ENCODE measurements at places on chromosomes 7 and 10.
A peak's percentile ranks its signal among the peaks of the same experiment; 100 is the strongest.

- no peak for DNase-seq
Measured at GRCh38 chr10:124725171-124725631, 19.0 kb downstream of the FAM53B start.

DNA sequence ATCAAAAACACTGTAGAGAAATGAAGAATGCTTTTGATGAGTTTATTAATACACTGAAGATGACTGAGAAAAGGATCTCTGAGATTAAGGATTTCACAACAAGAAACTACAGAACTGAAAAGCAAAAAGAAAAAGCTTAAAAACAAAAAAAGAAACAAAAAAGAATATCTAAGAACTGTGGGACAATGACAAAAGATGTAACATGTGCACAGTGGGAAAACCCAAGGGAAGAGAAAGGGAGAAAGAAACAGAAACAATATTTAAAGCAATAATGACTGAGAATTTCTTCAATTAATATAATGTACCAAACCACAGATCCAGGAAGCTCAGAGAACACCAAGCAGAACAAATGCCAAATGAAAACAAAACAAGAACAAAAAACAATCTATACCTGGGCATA lies 42.2 kb downstream of the TFEC start:
- DNase-seq, result no peak

- no peak for DNase-seq
Measured at GRCh38 chr7:725223-726005, 1.1 kb upstream of the DNAAF5 start.

DNA sequence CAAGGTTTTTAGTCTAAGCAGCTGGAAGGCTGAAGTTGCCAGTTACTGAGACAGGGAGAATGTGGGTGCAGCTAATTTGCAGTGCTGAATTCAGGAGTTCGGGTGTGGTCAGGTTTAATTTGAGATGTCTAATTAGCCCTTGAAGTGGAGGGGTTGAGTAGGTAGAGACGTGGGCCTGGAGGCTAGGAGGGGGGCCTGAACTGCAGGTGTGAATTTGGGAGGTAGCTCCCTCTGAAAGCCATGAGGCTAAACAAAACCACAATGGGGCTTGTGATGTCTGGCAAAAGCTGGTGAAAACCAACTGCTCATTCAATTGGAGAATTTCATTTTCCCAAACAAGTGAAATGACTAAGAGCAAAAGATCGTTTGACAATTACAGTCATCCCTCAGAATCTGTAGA lies 246.0 kb upstream of the NFE2L3 start:
- DNase-seq, result no peak

DNA sequence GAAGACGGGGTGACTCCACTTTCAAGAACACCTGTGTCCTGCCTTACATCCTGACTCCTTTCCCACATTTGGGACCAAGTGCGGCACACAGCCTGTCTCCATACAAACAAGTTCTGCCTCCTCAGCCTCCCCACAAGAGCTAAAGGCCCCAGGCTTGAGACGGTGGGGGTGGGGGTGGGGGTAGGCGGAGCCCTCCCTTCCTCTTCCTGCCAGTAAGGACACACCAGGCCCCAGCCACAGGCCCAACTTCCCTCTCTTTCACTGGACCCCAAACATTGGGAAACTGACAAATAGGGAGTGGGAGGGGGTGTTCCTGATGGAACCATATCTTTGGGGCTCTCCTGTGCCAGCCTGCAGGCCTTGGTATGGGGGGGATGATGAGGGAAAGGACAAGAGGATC lies 4.6 kb downstream of the CDK5 start:
- DNase-seq, result no peak

- DNase-seq, result no peak
Measured at GRCh38 chr7:22561895-22562593, 62.1 kb upstream of the STEAP1B start.

DNA sequence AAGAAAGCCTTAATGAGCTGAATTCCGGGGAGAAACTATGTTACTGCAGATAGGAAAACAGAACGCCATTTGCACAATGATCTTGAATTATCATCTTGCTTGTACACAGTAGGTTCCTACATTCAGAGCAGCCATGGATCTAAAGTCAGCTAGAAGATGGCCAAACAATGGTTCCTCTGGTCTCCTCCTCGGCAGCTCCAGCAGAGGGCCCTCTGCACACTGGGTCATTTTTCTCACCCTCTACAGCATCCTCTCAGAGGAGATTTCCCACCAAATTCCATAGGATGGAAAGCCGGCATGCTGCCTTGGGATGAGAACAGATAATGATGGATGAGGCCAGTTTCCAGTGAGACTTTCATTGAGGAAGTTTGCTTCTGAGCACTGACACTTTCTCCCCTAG lies 308.5 kb upstream of the NFE2L3 start:
- no peak for DNase-seq

- no peak for DNase-seq
Measured at GRCh38 chr7:50679218-50680007, 103.3 kb downstream of the GRB10 start.

DNA sequence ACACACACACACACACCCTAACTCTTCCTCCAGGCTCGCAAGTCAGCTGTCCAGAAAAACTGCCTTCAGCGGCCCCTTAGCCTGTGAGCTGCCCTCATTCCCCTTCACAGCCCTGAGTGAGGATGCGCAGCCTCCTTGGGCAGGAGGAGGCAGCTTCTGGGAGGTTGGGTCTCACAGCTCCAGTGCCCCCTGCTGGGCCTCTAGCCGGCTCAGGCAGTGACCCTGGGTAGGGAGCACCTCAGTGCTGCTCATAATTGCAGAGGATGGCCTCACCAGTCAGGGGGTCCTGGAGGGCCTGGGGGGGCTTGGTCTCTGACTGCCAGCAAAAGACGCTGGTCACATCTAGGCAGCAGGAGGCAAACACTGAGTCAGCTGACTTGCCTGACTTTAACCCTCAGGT lies 43.7 kb downstream of the ZNF273 start:
- DNase-seq, result peak; percentile 8

GRCh38 chr7:20543500-20543899 lies 72.0 kb upstream of the ABCB5 start:
- DNase-seq, result no peak

DNA sequence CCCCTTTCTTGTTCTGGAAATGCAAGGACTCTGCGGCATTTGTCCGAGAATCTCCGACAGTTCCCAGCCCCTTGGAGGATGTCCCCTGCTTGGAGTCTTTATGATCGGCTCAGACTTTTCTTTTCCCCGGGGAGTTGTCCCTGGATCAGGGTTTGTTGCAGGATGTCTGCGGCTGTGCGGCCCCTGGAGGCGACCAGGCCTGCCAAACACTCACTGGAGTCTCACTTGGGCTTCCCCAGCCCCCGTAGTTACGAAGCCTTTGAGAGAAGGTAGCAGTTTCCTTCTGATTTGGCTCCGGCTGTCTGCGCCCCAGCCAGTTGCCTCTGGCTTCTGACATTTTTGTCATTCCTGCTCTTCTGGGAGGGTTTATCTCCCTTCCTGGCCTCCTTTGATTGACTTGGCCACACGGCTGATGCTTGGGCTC lies 16.1 kb downstream of the COL26A1 start:
- no peak for DNase-seq
